Tibial nerve (tissue), 4 donors: ENCODE measurements at places on chromosomes 11 and 22. TPM values are rescaled to one million over a fixed set of nuclear protein-coding genes. Genes with fewer than 3 reads are reported as not detected.

Gene OR51I1
- total RNA-seq, result not detected

Gene MN1
- total RNA-seq, result 3.9 TPM

Gene TRIM51
- not detected for total RNA-seq

Gene ATXN10
- 188 TPM for total RNA-seq

Gene TBX10
- total RNA-seq, result not detected

Gene COPB1
- total RNA-seq, result 83.4 TPM

Gene CLMP
- 82.5 TPM for total RNA-seq

Gene ZNF214
- 4.9 TPM for total RNA-seq

Gene PANX3
- total RNA-seq, result not detected

Gene ISX
- not detected for total RNA-seq

Gene EIF3D
- 232 TPM for total RNA-seq

Gene E2F8
- total RNA-seq, result not detected

Gene CHRDL2
- not detected for total RNA-seq

Gene HBG1
- total RNA-seq, result not detected

Gene SLC25A18
- 2.2 TPM for total RNA-seq

Gene SCYL1
- 114 TPM for total RNA-seq

Gene SYCE3
- not detected for total RNA-seq

Gene SERHL2
- total RNA-seq, result 14.2 TPM

Gene MOV10L1
- total RNA-seq, result 1.0 TPM

Gene SPECC1L
- total RNA-seq, result 44.7 TPM

Gene HEPN1
- not detected for total RNA-seq

Gene ARHGAP20
- 6.9 TPM for total RNA-seq

Gene DEUP1
- total RNA-seq, result not detected

Gene ANO3
- total RNA-seq, result 1.7 TPM

Gene CARNS1
- 1.8 TPM for total RNA-seq

Gene MAPK11
- 33.3 TPM for total RNA-seq

Gene SHISA8
- not detected for total RNA-seq

Gene ACRV1
- total RNA-seq, result not detected

Gene POU2AF1
- not detected for total RNA-seq

Gene TRIM48
- total RNA-seq, result not detected

Gene KLHDC7B
- total RNA-seq, result not detected

Gene PTH
- not detected for total RNA-seq

Gene TRIM49
- not detected for total RNA-seq

Gene UEVLD
- total RNA-seq, result 25.8 TPM

Gene MMP8
- not detected for total RNA-seq

Gene GPR83
- total RNA-seq, result not detected

Gene APOL1
- total RNA-seq, result 10.3 TPM

Gene OR8H1
- not detected for total RNA-seq

Gene MCHR1
- 0.39 TPM for total RNA-seq

Gene B4GALNT4
- total RNA-seq, result 9.8 TPM

Gene OLFML1
- 4.8 TPM for total RNA-seq

Gene IL10RA
- 18.4 TPM for total RNA-seq

Gene UBQLNL
- 3.7 TPM for total RNA-seq

Gene RAB39A
- 2.4 TPM for total RNA-seq

Gene SLC5A4
- total RNA-seq, result 0.44 TPM

Gene OR51B4
- total RNA-seq, result not detected

Gene KCNQ1OT1
- 7.4 TPM for total RNA-seq
